ENCODE measurements at places on chromosomes 1 and 21.
A peak's percentile ranks its signal among the peaks of the same experiment; 100 is the strongest.

GRCh38 chr1:119935915-119936314 lies 39.6 kb upstream of the ADAM30 start:
- no peak for DNase-seq

GRCh38 chr1:90724361-90724760 lies 7.3 kb upstream of the BARHL2 start:
- DNase-seq: no peak

GRCh38 chr1:226634166-226634588 lies 85.6 kb downstream of the STUM start:
- no peak for DNase-seq

DNA sequence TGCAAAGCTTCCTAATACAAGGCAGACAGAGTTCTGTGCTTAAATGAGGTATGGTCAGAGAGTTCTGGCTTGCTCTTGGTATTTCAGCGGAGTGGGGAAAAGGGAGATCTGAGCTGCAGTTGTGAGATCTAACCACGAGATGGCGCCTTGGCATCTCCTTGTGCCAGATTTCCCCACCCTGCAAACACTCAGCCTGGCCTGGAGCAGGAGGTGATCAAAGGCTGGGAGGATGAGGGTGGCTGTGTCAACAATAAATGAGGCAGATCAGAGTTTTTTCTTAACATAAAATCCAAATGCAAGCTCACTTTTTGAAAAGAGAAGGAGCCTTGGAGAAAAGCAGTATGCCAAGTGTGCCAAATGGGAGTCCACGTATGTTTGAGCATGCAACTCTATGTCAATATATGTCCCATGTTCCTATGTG lies 4.1 kb upstream of the TFAP2E start:
- DNase-seq: peak; percentile 24

DNA sequence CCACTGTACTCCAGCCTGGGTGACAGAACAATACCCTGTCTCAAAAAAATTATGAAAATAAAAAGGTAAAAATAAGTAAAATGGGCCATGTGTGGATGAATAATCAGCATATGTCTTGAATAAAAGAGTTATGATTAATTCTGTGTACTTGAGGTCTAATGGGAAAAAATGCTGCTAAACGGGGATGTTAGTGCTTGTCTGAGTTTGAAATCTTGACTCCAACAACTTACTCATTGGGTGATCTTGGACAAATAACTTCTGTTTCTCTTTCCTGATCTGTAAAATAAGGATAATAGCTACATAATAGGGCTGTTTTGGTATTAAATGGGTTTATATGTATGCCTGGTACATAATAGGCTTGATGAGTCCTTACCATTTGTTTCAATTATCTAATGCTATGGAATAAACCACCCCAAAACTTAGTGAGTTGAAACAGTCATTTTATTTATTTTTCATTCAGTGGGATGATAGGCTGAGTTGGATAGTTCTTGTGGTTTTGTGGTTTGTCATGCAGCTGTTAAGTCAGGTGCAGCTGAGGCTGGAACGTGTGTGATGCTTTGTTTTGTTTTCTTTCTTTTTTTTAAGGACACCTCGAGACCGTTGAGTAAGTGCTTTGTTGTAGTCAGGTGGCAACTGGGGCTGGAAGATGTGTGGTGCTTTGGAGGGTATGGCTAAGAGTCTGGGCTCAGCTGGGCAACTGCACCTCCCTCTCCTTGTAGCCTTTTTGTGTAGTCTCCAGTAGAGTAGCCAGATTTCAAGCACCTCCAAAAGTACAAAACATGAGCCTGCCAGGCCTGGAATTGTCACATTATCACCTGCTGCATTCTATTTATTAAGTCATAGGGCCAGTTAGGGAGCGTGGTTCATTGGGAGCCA lies 4.9 kb downstream of the MDM4 start:
- no peak for DNase-seq

DNA sequence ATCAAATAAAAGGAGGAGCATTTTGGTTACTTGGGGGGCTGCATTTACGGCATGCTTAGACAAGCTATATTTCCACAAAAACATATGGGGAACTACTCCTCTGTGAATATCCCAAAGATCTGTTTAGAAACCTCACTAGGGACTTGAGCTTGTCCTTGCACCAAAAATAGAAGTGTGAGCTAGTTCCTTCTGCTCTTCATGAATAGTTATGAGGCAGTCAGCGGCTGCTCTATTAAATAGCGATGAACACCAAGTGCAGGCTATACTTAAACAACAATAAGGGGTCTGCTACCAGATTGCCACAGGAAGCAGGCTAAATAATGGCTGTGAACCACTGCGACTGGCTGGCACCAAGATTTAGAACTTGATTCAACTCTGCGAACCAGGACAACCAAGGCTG lies 190.1 kb downstream of the PCP4 start:
- DNase-seq: no peak

DNA sequence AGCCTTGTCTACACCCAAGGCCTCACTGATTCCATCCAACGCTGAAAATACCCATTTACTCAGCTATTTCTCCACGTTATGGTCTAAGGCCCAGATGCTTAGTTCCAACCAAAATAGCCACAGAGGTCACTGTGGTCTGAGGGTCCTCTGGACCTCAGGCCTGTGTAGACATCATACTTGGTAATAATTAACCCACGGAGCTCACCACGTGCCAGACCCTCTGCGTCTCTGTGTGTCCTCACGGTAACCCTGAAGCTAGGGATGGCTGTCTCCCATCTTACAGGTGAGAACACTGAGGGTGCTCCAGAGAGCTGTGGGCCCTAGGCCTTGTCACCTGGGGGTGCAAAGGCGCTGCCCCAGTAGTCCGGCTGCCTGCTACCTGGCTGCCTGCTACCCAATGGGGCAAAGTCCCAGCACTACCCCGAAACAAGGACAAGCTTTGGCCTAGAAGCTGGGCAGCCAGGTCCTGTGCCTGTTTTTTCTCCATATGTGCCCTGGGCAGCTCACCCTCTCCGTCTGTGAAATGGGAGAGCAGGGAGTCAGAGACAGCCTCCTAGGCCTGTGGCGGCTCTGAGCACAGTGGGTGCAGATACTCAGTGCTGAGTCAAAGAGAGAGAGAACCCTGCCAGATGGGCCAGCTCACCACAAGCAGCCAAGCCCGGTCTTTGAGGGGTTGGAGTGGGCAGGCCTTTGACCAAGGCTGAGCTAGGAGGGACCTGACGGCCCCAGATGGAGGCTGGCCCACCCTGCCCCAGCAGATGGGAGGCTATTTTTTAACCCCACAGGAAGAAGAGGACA lies 17.0 kb upstream of the RUNX3 start:
- no peak for DNase-seq

GRCh38 chr1:151947140-151947539 lies 37.8 kb upstream of the THEM4 start:
- no peak for DNase-seq

- no peak for DNase-seq
Measured at GRCh38 chr21:43358940-43359822, 67.8 kb downstream of the SIK1 start.

DNA sequence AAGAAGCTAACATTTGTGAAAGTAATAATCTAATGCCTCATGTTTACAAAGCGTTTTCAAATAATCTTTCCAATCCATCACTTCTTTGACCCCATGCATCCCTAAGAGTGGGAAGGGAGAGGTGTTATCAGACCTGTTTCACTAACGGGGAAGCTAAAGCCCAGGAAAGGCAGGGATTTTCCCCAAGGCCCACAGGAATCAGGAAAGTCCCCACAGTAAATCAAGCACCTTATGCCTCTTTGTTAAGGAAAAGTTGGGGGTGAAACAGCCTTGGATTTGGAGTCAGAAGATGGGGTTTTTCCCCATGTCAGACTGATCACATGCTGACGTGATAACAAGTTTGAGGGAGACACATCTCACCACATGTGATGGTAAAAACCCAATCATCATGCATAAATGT lies 20.0 kb upstream of the ANGPTL7 start:
- DNase-seq: no peak

DNA sequence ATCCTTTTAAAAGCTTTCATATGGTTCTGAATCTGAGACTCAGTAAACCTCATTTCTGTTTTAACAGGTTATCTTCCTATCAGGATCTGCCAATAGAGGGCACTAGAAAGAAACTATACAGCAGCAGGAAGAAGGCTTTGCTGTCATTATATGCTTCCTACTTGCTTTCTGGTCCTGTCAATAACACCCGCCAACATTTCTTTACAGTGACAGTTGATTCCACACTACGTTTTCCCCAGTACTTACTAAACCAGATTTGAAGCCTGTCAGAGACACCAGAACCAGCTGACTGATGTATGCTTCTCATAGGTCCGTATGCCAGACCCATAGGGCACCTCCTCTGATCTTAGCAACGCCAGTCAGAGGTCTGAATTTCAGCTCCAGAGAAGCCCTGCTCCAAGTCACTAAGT lies 341.0 kb upstream of the NEGR1 start:
- DNase-seq: no peak

DNA sequence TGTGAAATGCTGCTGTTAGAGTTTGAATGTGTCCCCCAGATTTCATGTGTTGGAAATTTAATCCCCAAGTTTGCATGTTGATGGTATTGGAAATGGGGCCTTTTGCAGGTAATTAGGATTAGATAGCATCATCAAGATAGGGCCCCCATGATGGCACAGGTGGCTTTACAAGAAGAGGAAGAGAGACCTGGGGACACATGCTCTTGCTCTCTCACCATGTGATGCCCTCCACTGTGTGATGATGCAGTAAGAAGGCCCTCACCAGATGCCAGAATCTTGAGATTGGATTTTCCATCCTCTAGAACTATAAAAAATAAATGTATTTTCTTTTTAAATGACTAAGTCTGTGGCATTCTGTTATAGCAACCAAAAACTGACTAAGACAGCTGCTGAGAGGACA lies 57.0 kb upstream of the NEK7 start:
- no peak for DNase-seq

DNA sequence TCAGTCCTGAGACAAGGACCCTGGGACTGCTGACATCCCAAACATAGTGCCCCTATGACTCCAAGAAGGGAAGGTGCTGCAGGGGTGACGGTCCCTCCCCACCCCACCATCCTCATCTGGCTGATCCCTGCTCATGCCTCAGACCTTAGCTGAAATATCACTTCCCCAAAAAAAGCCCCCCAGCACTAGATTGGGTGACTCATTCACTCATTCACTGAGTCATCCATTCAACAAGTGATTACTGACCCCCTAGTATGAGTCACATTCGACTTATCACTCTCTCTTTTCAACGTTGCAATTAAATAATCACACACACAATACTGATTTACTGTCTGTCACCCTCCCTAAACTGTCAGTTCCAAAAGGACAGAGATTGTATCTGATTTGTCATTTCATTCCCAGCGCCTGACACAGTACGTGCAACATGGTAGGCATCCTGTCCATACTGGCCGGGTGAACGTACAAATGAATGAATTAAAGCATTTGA lies 48.6 kb downstream of the HIVEP3 start:
- DNase-seq: peak; percentile 32

GRCh38 chr1:119081700-119082099 lies 58.8 kb downstream of the WARS2 start:
- DNase-seq: no peak

DNA sequence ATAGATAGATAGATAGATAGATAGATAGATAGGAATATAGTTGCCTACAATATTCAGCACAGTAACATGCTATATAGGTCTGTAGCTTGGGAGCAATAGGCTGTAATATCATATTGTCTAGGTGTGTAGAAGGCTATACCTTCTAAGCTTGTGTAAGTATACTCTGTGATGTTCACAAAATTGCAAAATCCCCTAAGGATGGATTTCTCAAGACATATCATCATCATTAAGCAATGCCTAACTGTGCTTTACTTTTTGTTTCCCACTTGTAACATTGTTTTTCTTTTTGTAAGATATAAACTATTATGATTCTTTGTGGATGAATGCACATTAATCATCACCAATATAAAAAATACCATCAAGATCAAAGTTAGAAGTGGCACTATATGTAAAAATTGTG lies 1905.6 kb downstream of the NCAM2 start:
- DNase-seq: no peak

GRCh38 chr1:8112611-8113261 lies 86.6 kb upstream of the ERRFI1 start:
- DNase-seq: no peak
